ENCODE measurements at places on chromosomes 6 and 20.

- no peak for DNase-seq
Measured at GRCh38 chr6:6622501-6622900, 34.0 kb downstream of the LY86 start.

GRCh38 chr6:123430970-123431369 lies 205.8 kb downstream of the TRDN start:
- no peak for DNase-seq

DNA sequence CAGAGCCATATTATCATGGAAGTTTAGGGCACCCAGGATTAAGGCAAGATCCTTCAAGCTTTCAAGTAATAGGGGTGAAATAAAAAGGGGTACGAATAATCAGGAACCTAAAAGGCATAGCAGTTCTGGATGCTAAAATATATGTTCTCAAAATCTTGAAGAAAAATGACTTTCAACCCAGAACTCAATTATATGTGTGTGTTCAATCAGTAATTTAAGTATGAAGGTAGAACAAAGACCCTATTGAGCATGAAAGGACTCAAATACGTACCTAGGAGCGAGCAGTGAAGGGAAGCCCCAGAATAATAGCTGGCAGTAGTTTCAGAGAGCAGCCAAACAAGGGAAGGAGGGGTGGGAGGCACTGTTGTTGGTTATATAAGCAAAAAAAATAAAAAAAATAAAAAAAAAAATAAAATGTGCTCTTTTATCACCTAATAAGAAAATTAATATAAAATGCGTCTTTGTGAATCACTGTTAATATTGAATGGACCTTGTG lies 45.4 kb downstream of the MYO6 start:
- no peak for DNase-seq

GRCh38 chr6:91678679-91679446 lies 1092.0 kb upstream of the MAP3K7 start:
- no peak for DNase-seq

- no peak for DNase-seq
Measured at GRCh38 chr6:82397962-82398692, 34.5 kb downstream of the TPBG start.

- no peak for DNase-seq
Measured at GRCh38 chr20:4813863-4814695, 92.4 kb downstream of the PRND start.
